SIG-M5 (cell line): ENCODE measurements at places on chromosomes 1 and 21.

DNA sequence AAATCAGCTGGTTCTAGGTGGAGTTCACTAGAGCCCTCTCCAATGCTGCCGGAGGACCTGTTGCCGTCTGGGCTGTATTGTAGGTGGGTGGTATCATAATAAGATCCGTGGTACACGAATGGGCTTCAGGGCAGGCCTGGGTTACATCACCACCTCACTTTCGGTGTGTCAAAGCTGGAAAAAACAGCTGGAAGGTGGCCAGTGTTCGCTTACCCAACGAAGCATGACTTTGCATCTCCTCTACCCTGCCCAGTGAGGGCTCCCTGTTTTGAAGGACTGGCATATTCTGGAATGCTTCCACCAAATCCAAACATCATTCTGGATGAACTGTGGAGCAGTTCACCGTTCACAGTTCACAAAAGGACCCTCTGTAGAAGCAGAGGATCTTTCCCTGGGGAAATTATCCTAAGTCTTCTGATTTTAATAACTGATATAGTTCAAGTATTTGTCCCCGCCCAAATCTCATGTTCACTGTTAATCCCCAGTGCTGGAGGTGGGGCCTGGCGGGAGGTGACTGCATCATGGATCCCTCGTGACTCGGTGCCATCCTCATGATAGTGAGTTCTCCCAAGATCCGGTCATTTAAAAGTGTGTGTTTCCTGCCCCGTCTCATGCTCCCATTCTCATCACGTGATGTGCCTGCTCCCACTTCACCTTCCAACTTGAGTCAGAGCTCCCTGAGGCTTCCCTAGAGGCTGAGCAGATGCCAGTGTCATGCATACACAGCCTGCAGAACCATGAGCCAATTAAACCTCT is 429.0 kb downstream of the KIF26B start:
- no peak for DNase-seq

- no peak for DNase-seq
Observed at GRCh38 chr1:76868916-76869315, 1.6 kb downstream of the ST6GALNAC5 start.

- DNase-seq: no peak
Observed at GRCh38 chr21:45482899-45483821, 59.1 kb downstream of the SLC19A1 start.

DNA sequence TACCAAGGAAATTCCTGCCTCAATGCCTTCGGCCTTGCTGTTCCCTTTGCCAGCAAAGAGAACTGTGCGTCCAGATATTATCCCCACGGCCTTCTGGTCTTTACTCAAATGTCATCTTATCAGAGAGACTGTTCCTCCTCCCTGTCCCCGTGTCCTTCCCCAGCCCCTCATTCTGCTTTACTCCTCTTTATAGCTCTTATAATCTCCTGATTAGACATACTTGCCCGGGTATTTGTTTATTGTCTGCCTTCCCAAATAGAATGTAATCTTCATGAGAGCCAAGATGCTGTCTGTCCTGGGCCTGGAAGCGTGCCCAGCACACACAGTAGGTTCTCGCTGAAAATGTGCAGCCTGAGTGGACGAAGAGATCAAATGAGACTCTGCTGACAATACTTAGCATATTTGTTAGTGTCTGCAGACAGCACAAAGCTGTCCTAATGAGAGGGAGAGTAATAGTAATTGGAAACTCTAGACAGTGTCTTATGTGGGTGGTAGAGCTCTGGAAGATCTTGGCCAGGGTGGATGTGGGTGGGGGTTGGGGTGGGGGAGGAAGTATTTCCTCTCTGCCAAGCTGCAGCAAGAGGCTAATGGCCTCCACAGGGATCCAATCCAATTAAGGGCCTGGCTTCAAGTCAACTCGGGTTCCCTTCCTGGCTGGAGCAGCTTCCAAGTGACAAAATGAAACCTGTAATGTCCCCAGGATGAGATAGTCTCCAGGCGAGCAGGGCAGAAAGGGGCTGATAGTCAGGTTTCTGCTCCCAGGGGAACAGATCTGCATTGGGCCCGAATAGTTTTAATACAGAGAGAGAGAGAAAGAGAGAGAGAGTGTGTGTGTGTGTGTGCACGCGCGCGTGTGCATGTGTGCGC is 9.5 kb upstream of the CLIC4 start:
- DNase-seq: no peak

DNA sequence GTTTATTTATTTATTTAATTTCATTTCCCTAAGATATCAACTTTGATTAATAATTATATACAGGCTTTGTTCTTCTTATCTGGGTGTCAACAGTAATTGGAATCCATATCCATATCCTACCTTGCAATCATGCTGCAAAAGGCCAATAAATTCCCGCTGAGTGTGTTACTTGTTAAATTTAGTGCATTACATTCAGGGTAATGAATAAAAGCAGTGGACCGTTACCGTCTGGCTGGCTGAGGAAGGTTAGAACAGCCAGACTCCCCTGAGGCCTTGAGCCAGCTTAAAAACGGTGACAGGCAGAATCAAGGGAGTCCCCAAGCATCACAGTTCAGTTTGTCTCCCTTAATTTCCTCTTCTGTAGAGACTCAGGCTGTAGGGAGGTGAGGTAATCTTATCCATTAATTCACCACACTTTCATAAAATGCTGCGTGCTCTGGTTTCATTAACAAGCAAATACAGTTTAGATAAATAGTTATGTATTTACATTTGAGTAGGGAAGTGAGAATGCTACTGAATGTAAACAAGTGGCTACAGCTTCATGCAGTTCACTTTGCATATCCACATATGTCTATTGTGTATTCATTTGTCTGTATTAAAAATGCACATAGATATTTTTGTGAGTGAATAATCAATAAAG is 888.2 kb upstream of the CXADR start:
- DNase-seq: no peak

GRCh38 chr1:235818632-235819136 is 48.0 kb downstream of the LYST start:
- DNase-seq: no peak

- DNase-seq: no peak
Observed at GRCh38 chr21:34669149-34669879, 520 bp downstream of the CLIC6 start.

DNA sequence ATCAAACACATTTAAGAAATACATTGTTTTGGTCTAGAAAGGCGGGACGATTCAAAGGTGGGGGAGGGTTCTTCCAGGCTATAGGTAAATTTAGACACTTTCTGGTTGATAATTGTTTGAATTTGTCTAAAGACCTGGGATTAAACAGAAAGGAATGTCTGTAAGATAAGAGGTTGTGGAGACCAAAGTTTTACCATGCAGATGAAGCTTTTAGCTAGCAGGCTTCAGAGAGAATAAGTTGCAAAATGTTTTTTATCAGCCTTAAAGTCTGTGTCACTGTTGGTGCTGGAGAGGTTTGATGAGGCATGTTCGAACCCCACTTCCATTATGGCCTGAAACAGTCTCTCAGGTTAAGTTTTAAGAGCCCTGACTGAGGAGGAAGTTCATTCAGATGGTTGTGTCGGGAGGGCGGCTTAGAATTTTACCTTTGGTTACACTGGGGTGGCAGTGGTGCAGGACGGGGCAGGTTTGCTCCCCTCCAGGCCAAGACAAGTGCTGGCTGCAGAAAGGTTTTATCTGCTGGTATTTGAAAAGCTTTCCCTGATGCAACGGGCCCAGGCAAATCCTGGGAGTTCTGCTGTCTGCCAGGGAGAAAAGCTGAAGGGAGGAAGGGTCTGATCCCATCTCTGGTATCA is 16.0 kb upstream of the SLC2A5 start:
- no peak for DNase-seq

DNA sequence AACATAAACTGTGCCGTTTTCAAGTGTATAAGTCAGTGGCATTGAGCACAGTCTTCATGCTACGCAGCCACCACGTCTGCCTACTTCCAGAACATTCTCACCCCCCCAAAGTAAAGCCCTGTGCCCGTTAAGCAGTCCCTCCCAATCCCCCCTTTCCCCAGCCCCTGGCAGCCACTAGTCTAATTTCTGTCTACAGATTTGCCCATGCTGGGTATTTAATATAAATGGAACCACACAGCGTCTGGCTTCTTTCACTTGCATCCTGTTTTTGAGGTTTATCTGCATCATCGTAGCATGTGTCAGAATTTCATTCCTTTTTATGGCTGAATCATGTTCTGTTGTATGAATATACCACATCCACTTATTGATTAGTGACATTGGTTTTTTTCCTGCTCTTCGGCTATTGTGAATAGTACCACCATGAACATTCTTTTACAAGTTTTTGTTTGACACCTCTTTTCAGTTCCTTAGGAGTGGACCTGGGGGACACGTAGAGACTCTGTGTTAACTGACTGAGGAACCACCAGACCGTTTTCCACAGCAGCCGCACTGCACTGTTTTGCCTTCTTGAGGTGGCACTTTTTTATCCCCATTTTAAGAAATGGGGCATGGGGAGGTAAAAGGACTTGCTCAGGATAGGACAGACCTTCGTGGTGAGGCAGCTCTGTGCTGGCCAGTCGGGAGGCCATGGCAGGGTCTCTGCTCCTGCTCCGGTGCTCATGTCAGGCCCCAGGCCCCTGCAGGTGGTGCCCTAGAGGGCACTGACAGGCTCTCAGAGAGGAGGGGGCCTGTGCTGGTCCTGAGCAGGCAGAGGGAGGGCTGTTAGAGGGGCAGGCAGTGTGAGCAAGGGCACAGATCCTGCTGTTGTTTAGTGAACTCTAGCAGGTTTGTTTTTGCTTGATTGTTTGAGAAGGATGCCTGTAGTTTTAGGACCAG is 123.8 kb downstream of the PCBP3 start:
- DNase-seq: no peak

- DNase-seq: no peak
Observed at GRCh38 chr1:158272681-158273080, 17.0 kb upstream of the CD1C start.
